Ammon's horn (tissue), 1 donor: ENCODE measurements at places on chromosomes 13 and 19.

GRCh38 chr13:98293570-98294142 lies 116.6 kb upstream of the RNF113B start:
- no peak for DNase-seq

DNA sequence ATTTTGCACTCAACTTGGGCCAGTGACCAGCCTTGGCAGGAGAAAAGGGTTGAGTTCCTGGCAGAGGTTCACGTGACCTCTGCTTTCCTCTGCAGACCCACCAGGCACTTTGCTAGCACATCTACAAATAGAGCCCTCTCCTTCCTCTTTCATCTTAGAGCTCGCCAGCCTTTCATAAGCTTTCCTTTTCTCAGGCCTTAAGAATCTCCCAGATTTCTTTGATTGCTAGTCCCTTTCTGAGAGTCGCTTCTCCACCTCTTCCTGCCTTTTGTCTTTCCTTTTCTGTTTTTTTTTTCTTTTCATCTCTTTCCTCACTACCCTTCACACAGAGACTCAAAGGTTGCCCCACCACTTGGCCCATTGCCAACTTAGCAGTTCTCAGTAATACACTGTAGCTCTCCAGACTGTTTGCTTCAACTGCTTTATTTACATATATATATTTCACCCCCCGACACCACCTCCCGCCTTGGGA lies 375.7 kb upstream of the SPRY2 start:
- DNase-seq: peak; percentile 42

DNA sequence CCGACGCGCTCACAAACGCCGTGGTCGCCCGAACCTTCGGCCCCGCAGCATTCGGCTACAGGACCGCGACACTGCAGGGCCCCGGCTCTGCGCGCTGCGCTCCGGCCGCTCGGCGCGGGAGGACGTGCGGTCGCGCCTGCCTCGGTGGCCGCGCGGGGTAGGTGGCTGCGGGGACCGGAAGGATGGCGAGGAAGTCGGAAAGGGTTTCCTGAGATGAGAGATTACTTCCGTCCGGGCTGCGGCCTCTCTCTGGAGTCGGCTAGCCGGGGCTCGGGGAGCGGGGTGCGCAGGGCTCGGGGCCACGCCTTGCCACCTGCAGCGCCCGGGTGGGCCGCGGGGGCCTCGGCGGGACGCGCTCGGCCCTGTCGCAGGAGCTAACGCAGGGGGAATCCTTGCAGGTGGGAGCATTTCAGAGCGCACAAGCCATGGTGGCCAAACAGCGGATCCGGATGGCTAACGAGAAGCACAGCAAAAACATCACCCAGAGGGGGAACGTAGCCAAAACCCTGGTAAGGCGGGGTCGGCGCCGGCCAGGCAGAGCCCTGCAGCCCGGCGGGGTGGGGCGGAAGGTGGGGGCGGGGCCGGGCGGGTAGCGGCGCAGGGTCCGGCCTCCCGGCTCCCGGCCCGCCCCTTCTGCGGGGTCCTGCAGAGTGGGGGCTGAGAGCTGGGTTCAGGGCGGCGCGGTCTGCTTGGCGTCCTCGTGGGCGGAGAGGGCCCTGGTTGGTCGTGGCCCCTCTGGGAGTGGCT lies at the start of gene SERP2:
Gene SERP2, plus strand, starts transcription at position 224 of the 747 bp plus-strand sequence. Its CDS starts 202 bp downstream, at position 426.
- peak; percentile 62 for DNase-seq

DNA sequence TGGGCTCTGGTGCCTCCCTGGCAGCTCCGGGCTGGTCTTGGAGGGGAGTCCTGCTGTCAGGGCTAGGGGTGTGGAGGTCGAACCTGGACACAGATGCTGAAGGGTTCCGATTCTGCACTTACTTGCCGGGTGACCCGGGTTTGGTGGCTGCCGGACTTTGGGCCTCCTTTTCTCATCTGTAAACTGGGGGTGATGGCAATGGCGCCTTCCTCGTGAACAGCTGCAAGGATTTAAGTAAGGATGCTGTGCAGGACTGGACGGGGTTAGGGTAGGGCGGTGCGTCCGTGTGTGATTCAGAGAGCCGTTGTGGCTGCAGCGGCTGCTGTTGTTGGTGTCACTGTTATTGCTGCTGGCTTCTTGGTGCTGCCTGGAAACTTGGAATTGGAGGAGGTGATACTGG lies 2.4 kb downstream of the HPN start:
- DNase-seq: no peak

- DNase-seq: peak; percentile 43
These were observed 47.7 kb upstream of the USPL1 start for GRCh38 chr13:30569901-30570576.

- no peak for DNase-seq
These were observed 84.8 kb downstream of the ZMYM2 start for GRCh38 chr13:20043207-20043925.

DNA sequence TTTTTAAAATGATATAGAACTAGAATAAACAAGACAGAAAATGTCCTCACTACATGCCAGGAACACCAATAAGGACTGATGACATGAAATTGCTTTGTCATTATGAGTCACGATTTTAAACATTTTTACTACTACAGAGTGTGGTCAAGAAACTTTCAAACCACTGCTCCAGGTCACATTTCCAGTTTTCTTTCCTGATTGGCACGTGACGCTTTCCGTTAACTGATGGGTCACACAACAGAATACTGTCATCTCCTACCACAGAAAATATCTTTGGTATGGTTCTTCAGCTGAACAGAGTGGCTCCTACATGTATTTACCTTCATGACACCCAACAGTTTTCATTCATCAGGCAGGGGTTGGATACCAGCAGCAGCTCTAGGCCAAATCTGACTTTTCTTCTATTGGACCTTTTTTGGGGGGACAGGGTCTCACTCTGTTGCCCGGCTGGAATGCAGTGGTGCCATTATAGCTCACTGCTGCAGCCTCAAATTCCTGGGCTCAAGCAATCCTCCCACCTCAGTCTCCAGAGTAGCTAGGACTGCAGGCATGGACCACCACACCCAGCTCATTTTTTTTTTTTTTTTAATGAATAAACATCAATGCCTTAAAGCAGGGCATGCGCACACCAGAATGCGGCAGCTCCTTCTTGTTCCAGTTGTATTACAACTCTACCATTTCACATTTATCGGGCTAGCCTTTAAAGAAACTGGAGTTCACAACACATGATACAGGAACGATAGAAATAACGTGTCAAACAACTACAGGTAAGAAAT lies 147.4 kb downstream of the RNF17 start:
- no peak for DNase-seq

DNA sequence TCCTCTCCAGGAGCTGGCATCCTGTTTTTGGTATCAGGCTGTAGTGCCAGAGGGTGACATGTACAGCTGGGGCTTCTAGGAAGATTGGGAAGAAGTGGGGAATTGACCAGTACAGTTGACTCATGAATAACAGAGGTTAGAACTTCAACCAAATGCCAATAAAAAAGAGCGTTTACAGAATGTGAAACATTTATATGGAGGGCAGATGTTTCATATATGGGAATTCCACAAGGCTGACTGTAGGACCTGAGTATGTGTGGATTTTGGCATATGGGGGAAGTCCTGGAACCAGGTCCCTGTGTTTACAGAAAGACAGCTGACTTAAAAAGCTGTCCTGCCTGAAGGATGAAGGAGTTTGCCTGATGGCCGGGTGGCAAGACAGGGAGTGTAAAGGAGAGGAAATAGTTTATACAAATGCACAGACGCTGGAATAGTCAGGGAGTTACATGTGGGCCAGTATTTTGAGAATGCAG lies 5.2 kb downstream of the CHAMP1 start:
- DNase-seq: no peak

- no peak for DNase-seq
These were observed 497.3 kb downstream of the KLF5 start for GRCh38 chr13:73556128-73556527.

DNA sequence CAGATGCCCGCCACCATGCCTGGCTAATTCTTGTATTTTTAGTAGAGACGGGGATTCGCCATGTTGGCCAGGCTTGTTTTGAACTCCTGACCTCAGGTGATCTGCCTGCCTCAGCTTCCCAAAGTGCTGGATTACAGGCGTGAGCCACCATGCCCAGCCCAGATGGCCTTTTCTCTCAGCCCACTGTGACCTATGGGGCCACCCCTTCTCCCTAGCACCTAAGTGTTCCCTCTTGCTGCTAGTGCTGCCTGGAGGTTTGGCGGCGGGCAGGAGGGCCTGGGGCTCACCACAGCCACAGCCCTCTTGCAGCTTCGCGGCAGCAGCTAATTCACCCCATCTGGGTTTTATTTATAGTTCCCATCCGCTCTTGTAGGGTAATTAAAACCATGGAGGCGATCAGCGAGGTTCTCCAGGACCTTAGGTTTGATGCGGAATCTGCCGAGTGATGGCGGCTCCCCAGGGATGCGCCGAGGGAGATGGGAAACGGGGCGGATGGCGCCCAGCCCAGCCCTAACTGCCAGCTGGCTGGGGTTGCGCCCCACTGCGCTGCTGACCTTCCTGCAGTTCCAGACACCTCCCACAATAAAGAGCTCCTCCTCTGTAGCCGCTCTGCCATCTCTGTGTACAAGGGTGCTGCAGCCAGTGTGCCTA lies 3.3 kb downstream of the REX1BD start:
- no peak for DNase-seq

GRCh38 chr13:59839186-59839585 lies 324.5 kb downstream of the DIAPH3 start:
- DNase-seq: no peak

GRCh38 chr13:108734676-108735075 lies 105.3 kb downstream of the MYO16 start:
- DNase-seq: no peak

DNA sequence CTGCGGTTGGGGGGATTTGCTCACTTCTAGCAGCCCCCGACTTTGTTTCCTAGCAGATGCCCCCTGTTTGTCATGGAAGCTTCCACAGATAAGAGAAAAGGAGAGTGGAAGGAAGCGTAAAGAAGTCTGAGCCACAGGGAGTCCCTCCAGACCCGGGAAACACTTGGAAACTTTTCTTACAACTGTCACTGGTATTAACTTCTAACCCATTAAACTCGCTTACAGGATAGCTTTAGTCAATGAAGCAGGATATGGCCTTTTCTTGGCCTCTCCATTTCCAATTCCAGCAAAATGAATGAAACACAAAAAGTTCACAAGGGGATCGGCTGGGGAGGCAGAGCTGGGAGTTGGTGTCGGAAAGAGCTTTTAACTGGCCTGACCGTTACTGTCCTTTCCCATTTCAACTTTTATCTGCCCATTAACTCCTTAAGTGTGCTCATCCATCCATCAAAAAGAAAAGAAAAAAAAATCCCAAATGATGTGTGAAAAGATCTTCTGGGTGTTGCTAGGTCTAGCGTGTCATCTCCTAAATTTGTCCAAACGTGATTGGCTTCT lies 231.9 kb upstream of the ARGLU1 start:
- DNase-seq: no peak

DNA sequence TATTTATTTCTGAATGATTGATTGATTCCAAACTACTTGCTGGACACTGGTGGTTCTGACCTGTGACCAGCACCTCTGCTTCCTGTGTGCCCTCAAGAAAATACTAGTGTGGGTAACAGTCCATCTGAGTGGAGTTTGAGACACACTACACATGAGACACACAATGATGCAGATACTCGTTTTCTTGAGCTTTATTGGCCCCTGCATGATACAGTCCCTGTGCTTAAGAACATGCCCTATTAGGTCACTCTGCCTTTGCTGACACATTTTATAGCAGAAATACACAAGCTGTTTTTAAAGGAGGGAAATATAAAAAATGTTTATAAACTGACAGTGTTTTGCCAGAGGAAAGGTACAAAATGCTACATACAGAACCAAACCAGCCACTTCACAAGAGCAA lies 126.9 kb downstream of the STK24 start:
- no peak for DNase-seq

- DNase-seq: no peak
These were observed 594 bp downstream of the ZNF146 start for GRCh38 chr19:36215276-36216123.

GRCh38 chr19:2335848-2336247 lies 7.4 kb downstream of the SPPL2B start:
- DNase-seq: no peak

DNA sequence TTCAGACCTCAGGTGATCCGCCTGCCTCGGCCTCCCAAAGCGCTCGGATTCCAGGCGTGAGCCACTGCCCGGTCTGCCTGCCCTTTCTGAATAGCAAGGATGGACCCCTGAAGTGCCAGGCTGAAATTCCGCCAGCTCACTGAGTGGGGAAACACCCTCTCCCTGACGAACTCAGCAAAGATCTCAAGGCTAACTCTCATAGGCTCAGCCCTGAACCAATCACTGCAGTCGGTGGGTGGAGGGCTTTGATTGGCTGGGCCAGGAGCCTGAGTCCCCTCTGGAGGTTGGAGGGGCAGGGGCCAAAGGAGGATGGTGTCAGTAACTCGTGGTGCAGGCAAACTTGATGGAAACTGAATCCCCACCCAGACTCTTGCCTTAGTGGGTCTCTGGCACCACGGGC lies 11.2 kb upstream of the COMP start:
- no peak for DNase-seq

GRCh38 chr13:112103961-112104880 lies 37.3 kb downstream of the SOX1 start:
- DNase-seq: peak; percentile 29

GRCh38 chr13:47661076-47661475 lies 340.0 kb downstream of the SUCLA2 start:
- DNase-seq: no peak

DNA sequence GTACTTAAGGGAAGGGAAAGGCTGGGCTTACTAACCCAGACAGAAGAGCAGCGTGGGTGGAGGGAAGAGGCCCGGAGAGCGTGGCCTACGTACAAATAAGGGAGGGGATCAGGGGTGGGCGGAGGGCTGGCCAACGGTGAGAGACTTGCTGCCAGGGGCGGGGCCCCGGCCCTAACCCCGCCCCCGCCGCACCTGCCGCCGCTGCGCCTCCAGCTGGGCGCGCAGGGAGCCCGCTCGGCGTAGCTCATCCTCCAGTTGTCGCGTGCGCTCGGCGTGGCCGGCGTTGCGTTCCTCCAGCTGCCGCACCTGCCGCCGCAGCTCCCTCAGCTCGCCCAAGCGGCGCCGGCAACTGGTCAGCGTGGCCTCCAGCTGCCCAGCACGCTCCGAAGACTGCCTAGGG lies 5.7 kb downstream of the HOOK2 start:
- no peak for DNase-seq

DNA sequence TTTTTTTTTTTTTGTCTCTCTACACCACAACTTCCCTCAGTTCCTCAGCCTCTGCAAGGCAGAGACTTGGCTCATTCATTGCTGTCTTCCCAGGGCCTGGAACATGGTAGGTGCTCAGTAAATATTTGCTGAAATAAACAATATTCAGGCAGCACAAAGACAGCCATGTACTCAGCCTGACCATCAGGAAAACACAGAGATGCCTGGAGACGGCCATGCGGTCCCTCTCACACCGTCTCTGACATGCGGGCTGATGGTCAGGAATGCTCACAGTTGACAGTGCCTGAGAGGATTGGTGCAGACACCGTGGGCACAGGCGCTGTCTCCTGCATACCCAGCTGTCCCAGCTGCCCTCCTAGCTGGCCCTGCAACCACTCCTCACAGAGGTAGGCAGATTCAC lies 924 bp downstream of the PRAM1 start:
- DNase-seq: no peak

DNA sequence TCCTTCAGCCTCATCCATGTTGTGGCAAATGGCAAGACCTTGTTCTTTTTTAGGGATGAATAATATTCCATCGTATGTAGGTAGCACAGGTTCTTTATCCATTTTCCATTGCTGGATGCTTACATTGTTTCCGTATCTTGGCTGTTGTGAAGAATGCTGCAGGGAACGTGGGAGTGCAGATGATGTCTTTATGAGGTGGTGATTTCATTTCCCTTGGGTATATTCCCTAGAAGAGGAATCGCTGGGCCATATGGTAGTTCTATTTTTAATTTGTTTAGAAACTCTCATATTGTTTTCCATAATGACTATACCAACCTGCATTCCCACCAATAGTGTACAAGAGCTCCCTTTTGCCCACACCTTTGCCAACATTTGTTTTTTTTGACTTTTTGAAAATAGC lies 186.3 kb upstream of the TMTC4 start:
- DNase-seq: no peak

GRCh38 chr13:21012211-21012610 lies 49.2 kb downstream of the LATS2 start:
- DNase-seq: no peak
